ENCODE measurements at places on chromosomes 5 and 9.

- DNase-seq: no peak
These were observed 29.6 kb upstream of the TAF1L start for GRCh38 chr9:32665101-32665500.

DNA sequence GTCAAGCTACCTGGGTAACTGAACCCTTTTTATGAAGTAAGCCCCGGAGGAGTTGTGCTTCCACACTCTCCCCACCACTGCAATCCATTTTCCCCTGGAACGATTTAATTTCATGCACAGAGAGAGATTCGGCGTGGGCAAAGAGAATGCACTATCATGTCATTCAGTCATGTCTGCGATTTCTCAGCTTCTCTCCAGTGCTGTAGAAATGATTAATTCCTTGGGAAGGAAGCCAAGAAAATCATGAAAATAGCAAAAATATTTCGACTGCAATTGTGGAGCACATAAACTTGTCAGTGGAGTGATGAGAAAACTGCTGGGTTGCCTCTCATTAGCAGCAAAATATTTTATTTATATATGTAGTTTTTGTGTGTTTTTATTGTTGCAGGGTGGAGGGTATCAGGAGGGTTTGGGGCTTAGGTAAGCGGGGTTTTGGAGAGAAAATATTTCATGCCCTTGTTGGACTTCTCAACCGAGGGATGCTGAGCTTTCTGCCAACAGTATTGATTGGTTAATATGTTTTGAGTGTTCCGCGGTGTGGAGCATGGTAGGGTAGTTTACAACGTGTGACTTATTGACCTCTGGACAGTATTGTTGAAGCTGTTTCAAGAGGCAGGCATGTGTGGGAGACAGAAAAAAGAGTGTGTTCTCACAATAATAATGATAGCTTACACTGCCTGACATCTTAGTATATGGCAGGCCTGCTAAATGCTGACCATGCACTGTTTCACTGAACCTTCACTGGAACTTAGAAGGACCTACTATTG is 69.3 kb downstream of the SGCD start:
- no peak for DNase-seq

DNA sequence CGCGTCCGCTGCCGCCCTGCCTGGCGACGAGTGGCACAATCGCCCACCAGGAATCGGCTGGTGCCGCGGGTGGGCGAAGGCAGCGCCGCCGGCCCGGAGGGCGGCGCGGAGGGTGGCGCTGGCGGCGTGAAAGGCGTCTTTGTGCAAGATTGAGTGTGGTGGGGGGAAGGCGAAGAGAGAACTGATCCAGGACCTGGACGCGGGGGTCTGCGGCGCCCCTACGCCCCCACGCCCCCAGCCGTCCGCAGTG is 4.6 kb upstream of the RGMB start:
- DNase-seq: no peak

DNA sequence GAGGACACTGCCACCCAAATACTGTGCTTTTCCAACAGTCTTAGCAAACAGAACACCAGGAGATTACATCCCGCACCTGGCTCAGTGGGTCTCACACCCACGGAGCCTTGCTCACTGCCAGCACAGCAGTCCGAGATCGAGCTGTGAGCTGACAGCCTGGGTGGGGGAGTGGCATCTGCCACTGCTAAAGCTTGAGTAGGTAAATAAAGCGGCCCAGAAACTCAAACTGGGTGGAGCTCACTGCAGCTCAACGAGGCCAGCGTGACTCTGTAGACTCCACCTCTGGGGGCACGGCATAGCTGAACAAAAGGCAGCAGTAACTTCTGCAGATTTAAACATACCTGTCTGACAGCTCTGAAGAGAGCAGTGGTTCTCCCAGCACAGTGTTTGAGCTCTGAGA is 28.8 kb downstream of the EPB41L4A start:
- DNase-seq: no peak

DNA sequence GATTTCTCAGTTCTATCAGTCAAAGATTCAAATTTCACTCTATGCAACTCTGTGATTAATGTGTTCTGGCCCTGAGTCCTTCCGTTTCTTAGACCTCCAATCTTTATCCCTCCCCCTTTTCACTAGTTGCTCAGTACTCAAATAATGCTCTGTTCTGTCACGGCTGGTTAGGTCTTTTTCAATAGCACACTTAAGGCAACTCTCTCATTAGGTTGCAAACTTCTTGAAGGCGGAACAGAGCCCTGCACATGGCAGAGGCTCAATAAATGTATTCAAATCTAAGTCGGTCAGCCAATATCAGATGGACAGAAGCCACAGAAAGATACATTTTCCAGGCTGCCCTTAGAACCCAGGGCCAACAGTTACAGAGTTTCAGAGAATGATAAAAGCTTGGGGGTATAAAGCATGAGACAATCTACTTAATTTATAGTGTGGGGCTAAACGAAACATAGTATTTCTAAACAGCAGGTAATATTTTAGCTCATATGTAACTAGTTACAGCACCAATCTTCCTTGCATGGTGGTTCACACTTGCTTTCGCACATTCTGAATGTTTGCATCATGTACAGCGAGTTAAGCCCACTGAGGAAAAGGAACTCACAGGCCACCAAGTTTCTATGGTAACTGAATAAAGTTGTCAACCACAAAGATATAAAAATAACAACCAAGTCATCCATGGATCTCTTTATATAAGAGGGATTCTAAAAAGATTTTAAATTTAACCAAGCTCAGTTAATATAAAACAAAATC is 67.1 kb upstream of the GOLPH3 start:
- DNase-seq: no peak

DNA sequence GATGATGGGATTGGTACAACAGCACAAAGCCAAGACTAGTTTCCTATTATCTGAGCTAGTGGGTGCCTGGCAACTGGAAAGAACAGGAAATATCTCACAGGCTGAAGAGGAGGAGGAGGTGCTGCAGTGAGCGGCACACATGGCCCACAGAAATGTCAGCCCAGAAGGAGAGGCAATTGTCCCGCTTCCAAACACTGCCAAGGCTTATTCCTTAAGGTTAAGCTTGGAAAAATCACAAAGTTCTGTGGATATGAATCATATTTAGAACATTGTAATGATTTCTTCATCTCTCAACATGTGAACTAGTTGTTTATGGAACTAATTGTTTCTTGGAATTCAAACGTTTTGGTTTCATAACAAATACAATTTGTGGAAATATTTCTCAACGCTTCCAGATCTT is 1019.5 kb upstream of the SEMA6A start:
- DNase-seq: no peak

DNA sequence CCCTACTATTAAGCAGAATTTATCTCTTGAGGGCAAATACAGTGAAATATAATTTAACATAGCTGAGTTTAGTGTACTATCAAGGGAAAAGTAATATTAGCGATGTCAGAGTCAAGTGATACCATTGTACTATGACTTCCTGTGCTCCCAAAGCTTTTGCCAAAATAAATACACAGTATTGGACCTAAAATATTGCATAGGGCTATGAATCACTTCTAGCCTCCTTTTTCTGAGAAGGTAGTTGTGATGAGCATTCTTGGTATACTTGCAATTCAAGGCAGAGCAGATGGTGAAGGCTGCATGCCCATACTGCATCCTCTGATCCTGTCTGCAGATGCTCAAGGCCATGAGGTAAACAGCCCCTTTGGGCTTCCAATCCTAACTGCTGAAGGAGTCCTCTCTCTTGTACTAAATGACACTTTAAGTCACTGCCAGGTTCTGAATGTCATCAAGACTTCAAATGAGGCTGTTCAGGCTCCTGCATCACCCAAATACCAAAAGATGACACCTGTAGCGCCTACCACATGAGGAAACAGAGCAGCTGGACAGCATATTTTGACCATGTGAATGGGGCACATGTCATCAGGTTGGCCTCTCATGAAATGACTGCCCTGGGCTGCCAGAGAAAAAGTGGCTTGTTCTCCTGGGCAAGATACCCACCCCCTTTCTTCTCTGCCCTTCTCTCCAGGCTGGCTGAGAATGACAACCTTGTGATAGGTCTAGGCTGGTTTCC is 29.7 kb upstream of the PPP2CA start:
- no peak for DNase-seq

DNA sequence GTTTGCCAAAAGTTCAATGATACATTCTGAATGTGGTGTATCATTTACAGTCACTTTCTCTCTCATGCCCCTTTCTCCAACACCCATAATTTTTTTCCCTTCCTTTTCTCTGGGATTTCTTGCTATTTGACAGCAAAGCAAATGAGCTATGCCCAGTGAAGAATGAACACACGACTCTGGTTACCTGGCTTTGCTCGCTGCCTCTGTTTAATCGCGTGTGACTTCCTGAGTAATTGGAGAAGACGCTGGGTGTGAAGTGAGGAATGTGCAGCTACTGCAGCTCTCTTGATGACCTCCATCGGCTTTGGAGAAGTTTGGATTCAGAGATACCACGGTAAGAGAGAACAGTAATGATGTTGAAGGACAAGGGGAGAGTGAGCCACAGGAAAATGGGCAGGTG is 651.8 kb downstream of the KIF4B start:
- no peak for DNase-seq

GRCh38 chr9:72332351-72332750 is 32.7 kb downstream of the ZFAND5 start:
- no peak for DNase-seq

DNA sequence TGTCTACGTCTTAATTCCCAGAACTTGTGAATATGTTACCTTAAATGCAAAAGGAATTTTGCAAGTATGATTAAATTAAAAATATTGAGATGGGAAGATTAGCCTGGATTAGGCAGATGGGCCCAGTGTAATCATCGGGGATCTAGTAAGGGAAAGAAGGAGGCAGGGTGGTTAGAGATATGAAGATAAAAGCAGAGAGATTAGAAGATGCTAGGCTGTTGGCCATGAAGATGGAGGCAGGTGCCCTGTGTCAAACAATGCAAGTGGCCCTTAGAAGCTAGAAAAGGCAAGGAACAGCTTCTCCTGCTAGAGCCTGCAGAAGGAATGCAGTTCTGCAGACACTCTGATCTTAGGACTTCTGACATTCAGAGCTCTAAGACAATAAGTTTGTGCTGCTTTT is 28.8 kb upstream of the ISOC1 start:
- DNase-seq: no peak

DNA sequence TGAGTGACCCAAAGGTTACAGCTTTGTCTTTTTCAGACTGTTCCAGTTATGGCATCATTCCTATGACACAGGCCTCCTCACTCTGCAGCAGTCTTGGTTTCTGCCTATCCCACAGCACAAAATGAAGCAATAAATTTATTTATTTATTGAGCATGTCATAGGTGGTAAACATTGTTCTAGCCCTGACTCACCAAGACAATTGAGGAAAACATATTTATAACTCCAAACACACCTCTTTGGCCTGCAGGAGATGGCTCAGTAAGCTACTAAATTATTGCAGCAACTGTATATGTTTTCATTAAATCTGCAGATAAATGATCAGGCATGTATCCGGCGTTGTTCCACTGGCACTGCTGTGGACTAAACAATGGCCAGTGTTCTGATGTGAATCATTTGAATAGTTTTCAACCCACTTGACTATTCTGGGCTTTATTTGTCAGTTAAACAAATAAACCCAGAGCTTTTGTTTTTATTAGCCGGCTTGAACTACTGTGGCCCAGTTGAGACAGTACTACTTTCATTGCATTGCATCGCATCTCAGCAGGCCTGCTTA is 83.2 kb downstream of the FOXD1 start:
- DNase-seq: no peak

GRCh38 chr5:15183520-15183919 is 311.9 kb upstream of the ANKH start:
- DNase-seq: no peak

GRCh38 chr5:178832618-178833201 is 27.0 kb upstream of the ZNF354B start:
- no peak for DNase-seq

- no peak for DNase-seq
These were observed 35.6 kb downstream of the PLAC8L1 start for GRCh38 chr5:146069780-146070099.

DNA sequence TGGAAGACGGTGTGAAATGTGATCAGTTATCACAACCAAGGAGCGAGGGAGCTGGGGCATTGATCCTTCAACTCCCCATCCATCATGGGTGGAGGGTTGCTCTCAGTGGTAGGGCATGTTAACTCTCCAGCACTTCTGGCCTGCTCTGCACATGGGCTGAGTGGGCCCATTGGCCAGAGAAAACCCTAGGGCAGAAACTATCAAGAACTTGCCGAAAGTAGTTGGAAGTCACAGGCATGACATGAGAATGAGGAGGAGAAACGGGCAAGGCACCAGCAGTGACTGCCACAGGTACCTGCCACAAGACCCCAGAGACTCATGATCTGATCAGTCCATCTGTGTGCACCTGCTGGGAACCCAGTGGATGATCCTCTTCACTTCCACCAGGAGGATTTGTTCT is 50.9 kb upstream of the CXCL14 start:
- DNase-seq: no peak

DNA sequence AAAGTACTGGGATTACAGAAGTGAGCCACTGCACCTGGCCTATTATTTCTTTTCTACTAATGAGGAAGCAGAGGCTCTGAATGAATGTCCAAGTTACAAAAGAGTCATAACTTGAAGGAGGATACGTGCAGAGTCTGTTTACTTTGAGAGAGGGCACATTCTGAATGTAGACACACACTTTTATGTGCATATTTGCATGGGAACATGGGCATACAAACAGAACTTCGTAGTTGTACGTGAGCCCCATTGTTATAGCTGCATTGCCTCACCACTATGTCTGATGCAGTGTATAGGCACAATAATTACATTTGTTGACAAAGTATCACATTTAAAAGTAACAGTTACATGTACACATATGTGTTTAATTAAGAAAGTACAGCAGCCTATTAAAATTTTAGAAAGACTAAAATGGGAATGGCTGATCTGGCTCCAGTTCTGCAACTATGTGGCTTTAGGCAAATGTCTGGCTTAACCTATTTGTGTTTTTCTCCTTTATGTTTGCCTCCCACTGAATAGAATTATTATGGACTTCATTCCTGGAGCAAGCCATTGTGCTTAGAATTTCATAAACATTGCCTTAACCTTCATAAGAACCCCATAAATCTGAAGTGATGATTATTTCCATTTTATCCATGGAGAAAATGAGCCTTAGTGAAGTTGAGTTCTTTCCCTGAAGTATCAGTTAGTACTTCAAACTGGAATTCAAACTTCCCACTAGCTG is 3.0 kb upstream of the DPYSL3 start:
- DNase-seq: no peak

DNA sequence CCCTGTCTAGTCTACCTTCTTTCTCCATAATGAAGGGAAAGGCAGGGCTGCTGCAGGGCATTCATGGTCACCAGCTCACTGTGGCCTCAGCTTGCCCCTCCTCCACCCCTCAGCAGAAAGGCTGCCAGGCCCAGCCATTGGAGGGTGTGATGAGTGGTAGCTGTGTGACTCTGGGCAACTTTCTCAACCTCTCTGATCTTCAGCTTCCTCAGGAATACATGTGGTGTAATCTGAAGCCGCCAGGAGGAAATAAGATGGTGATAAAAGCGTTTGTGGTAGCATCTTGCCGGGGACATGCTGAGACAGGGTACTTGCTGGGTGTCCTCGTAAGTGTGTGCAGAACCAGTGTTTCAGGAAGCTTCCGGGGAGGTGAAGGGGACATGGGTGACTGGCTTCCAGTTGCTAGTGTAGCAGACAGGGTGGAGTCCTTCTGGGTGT is 9.8 kb downstream of the CXCL14 start:
- no peak for DNase-seq

- no peak for DNase-seq
These were observed 7.4 kb upstream of the SIL1 start for GRCh38 chr5:139205586-139205985.

Measured in suppressor macrophage treated with lipopolysaccharide for 1 hour (primary cell).